Lung microvascular endothelial cell (primary cell): ENCODE measurements at places on chromosomes 16 and 17. TPM values are rescaled to one million over a fixed set of nuclear protein-coding genes. Genes with fewer than 3 reads are reported as not detected.

The KRT40 gene
- total RNA-seq = not detected in 2 replicates

The CDH11 gene
- total RNA-seq = 3.4 and 7.2 TPM in 2 replicates

The BIRC5 gene
- 10.3 and 50.3 TPM in 2 replicates for total RNA-seq

The BAIAP2 gene
- 21.8 and 57.7 TPM in 2 replicates for total RNA-seq

The CRHR1 gene
- not detected in 2 replicates for total RNA-seq

The ALOX12B gene
- total RNA-seq = not detected in 2 replicates

The KRTAP3-3 gene
- total RNA-seq = not detected in 2 replicates

The ITGAL gene
- not detected in 2 replicates for total RNA-seq

The CCL14 gene
- total RNA-seq = 3.9 and 4.6 TPM in 2 replicates

The PRR15L gene
- total RNA-seq = not detected in 2 replicates

The SPATA32 gene
- not detected in 2 replicates for total RNA-seq

The ZSCAN10 gene
- under 0.01 TPM in 1 of 2 replicates, not detected in the other for total RNA-seq

The BAHCC1 gene
- 2.6 TPM in 2 replicates for total RNA-seq

The SLC38A8 gene
- total RNA-seq = not detected in 2 replicates

DNA sequence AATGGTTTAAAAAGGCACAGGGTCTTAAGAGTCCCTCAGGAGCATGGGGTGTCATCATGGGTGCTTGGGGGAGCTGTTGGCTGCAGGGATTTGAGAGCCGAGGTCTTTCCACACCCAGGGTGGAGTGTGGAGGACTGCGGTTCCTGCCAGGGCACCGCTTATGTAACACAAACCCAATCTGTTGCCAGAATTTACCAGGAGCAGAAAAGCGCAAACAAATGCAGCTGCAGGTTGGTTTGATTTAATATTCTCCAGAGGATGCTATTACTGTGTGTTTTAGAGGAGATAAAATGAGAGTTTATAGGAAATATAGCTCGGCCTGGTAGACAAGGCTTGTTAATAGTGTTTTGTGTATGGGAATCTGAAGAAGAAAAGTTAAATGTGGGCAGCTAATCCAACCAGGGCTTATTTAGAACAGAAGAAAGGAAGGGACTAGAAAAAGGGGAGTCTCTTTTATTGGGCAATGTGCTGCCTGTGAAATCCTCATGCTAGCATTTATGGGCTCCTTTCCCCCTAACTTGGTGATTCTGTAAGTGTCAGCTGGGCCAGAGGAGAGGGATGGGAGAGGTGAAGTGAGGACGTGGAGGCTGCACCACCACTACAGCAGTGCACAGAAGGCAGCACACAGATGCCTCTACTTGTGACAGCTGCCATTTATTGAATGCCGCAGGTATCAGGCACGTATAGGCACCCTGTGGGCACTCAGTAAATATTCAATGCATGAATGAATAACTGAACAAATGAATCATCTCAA, 174.7 kb downstream of the KATNIP start:
- no peak for DNase-seq

DNA sequence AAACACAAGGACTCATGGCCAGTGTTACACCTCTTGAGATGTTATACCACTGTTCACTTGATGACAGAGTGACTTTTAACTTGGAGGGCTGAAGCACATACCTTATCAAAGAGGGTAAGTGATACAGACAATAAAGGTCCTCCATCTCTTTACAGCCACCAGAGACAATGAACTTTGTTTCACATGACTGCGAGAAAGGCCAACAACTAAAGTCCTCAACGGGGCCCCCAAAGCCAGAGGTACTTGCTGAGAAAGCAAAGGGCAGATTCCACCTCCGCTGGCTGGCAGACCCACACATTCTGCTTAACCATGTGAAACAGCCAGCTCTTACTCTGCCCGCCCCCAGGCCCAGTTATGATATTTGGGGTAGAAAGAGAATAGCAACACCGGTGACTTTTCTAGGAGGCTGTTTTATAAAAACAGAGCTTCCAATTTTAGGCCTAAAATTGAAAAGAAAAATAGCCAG, 21.4 kb downstream of the DCUN1D3 start:
- DNase-seq = no peak

DNA sequence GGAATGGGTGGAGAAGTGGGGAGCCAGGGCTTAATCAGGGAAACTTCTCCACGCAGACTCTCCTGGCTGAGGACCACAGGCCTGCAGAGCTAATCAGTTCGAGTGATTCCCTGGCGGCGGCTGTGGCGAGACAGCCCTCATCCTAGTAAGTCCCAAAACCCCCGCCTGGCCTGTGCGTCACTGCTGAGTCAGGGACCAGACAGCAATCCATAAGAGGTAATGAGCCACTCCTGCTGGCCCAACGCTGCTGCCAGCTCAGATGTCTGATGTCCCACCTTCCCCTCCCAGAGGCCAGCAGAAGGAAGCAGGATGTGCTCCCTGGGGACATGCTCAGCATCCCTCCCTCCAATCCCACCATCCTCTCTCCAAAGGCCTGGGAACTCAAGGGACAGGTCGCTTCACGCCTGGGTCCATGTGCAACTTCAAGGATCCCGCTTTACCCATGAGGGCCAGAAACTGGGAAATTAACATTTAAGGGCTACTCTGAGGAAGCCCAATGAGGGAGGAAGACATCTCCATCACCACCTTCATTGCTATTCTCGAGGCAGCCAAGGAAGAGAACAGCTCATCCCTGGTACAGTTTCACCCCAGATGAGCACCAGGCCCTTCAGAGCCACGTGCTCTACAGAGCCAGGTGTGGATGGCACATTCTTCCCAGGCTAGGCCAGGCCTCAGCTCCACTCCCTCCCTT, 7.9 kb downstream of the ACLY start:
- DNase-seq = no peak

- no peak for DNase-seq
These were observed 2.2 kb downstream of the GRB7 start for GRCh38 chr17:39739885-39740356.

- no peak for DNase-seq
These were observed 75.9 kb downstream of the HLF start for GRCh38 chr17:55340686-55341085.

DNA sequence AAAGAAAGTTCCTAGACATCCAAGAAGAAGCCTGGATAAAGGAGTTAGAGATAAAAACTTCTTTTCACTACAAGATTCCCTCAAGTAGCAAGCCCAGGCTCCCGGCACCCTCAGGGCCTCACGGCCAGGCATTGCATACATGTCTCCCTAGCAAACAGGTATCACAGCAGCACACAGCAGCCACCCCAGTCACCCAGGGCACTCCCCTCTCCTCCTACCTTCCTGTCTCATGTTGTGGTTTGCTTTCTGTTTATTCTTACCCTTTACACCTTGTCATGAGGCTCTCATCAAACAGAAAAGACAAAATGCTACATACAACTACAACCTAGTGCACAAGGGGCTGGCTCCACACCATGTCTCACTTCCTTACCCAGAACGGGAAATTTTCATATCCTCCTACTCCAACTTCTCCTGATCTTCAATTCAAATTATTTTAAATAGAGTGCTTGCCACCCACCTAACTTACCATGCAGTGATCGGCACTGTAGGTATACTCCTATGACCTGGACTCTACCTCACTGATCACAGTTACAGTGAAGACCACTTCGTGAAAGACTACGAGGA, 42.7 kb downstream of the XPO6 start:
- DNase-seq = no peak

- no peak for DNase-seq
These were observed 15.2 kb downstream of the CASKIN1 start for GRCh38 chr16:2180962-2181923.

GRCh38 chr16:11742093-11742535, 543 bp downstream of the TXNDC11 start:
- no peak for DNase-seq

GRCh38 chr17:57211543-57211942, 44.8 kb upstream of the MSI2 start:
- peak; percentile 61 for DNase-seq

GRCh38 chr17:30278032-30278431, 13.7 kb downstream of the BLMH start:
- peak; percentile 87 for DNase-seq

- DNase-seq = no peak
These were observed 32.2 kb upstream of the SRCIN1 start for GRCh38 chr17:38637951-38638350.

GRCh38 chr16:28140788-28141618, 70.8 kb downstream of the XPO6 start:
- DNase-seq = no peak

GRCh38 chr17:18860161-18860972, 2.4 kb downstream of the PRPSAP2 start:
- DNase-seq = no peak

GRCh38 chr17:32261417-32261736, 4.3 kb upstream of the RHBDL3 start:
- no peak for DNase-seq

DNA sequence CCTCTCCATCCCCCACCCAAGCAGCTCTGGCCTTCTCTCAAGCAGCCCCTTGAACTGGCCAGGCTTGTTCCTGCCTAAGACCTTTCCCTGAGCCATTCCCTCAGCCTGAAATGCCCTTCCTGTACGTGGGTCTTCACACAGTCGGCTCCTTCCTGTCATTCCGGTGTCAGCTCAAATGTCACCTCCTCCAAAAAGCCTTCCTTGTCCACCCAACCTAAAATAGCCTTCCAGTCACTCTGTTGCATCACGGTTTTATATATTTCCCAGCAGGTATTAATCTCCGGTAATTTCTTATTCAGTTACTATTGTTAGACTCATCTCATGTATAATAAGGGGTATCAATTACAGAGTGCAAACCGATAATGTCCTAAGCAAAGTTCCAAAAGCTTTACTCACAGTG, 51.8 kb downstream of the C17orf67 start:
- no peak for DNase-seq

DNA sequence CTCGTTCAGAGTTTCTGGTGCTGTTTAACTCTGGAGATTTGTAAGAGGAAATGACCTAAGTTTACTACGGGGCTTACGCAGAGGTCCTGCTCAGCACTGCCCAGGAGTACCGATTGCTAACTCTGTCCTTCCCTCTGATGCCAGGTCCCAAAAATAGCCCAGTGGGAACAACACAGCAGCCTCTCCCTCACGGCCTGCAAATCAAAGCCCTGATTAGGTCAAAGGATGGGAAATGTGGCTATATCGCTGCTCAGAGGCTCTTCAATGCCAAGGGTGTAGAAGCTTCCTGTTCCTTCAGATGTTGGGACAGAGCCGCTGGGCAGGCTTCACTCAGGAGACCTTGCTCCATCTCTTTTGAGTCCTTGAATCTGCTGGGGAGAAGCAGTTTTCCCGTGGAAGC, 174.2 kb upstream of the KCNJ16 start:
- no peak for DNase-seq

- DNase-seq = peak; percentile 98
These were observed 289.4 kb downstream of the SEC14L1 start for GRCh38 chr17:77429969-77430752.

DNA sequence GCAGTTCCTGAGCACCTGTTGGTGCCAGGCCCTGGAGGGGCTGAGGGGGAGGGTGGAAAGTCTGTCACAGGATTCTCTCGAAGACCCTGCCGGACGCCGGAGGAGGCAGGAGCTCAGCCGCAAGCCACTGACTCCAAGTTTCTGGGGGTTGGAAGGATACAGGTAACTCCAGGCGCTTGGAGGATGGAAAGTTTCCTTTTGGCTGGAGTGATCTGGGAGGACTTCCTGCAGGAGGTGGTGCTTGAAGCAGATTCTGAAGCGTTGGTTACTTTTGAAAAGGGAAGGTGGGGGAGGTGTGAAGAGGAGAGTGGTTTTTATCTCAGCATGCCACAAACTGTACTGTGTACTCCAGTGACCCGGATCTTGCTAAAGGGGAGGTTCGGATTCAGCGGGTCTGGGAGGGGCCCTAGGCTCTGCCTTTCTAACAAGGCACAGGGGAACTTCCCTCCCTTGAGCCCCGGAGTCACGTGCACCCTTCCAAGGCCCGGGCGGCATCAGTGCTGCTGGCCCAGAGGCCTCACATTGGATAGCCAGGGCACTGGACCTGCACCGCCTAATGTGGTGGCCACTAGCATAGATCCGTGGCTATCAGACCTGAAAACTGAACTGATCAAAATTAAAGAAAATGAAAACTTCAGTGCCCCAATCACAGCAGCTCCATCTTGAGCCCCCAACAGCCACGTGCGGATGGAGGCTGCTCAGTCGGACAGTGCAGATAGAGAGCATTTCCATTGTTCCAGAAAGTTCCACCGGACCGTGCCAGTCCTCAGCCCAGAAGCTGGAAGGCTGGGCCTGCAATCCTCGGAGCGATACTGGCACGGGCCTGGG, 42.2 kb upstream of the GSE1 start:
- DNase-seq = no peak

DNA sequence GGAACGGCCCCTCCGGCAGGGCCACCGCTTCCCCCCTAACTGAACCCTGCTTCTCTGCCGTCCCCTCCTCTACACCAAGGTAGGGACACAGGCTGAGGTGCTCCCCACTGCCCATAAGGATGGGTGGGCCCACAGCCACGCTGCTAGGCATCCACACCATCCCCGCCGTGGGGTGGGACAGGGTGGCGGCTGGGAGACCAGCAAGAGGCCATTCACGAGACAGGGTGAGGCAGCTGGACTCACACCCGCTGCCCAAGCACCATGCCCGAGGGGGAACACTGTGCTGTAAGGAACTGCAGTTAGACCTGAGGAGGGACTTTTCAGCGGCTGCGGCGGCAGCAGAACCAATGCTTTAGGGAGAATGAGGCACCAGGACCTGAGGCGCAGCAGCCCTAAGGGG, 47.5 kb upstream of the RRN3 start:
- DNase-seq = no peak

- no peak for DNase-seq
These were observed 16.4 kb downstream of the TMEM238L start for GRCh38 chr17:10787306-10788045.

DNA sequence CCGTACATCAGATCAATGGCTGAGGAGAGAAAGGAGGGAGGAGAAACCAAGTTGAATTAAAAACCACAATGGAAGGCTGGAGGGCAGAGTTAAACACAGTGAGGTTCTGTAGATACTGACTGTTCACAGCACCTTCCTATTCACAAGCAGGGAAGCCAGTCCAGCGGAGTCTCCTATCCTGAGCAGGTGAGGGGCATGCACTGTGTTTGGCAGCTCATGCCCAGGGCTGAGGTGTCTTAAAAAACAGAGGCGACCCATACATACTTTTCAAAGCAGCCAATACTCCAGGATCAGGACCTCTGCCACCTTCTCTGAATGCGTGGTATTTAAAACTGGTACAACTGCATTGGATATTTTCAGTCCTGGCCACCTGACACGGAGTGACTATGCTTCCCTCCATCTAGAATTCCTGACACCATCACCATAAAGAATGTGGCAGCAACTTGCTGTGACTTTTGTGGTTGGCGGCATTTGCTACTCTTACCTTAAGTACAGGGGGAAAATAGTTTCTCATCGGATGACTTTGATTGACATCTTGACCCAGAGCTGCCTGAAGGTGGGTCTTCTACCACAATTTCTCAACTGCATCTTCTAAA, 21.5 kb downstream of the USP22 start:
- DNase-seq = no peak

DNA sequence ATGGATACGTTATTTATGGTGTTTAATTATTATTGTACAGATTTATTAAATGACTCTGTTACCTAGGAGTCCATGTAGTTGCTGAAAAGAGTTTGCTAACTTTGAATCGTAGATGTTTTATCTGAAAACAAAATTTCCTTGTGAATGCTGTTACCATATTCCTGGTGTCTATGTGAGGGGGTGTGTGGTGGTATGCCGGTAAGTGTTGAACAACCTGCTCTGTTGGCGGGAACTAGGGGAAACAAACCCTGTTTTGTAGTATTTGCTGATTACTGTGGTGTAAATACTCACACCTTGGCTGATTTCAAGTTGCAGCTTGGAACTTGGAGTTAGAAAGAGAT, 386.4 kb downstream of the WWOX start:
- DNase-seq = no peak

- DNase-seq = peak; percentile 46
These were observed 4.2 kb upstream of the FBXL16 start for GRCh38 chr16:709566-710499.

- no peak for DNase-seq
These were observed 1033.0 kb downstream of the CDH11 start for GRCh38 chr16:64088838-64089237.
